ENCODE measurements at places on chromosomes 11 and 22.

GRCh38 chr11:96949464-96949863, 559.7 kb downstream of the JRKL start:
- no peak for DNase-seq

DNA sequence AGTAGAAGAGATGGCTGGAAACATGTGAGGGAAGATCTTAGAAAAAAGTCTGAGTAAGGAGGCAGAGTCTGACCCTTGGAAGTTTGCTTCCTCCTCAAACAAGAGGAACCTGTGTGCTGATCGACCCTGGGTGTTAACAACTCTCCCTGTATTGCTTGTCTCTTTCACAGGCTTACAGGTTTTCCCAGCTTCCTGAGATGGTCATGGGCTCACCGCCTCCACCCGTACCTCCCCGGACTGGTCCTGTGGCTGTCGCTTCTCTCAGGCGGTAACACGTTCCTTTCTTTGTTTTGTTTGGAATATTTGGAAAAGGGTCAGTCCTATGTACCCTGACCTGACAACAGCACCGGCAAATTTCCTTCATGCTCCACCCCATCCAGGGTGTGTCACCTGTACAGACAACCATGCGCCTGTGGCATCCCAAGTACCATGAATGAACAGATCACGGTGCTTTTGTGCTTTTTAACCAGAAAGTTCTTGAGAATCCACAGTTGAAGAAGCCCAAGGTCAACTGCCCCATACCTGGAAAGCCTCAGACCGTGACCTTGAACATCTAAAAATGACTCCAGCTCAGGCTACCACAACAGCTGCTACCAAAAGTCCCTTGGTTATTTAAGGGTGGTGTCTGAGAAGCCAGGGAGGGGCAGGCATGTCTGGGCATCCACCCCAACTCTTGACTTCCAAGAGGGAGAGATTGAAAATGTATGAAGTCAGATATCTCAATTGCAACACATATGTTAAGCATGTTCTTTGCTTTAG, 44.6 kb downstream of the C11orf91 start:
- DNase-seq: no peak

DNA sequence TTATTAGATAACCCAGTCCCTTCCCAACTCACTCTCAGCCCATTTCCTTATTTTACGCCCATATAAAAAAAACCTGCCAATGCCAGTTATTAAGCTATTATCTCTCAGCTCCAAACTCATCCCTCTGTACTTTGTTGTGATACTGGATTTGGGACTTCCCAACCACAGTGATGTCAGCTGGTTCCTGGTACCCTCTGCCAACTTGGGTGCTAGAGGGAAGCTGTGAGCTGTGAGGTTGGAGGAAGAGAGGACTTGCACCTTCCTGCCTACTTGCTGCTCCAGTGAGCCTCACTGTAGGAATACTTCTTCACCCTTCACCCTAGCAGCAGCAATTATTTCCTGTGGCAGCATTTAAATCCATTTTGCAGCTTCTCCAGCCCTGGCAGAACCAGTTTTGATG, 19.2 kb upstream of the CSF2RB start:
- no peak for DNase-seq

DNA sequence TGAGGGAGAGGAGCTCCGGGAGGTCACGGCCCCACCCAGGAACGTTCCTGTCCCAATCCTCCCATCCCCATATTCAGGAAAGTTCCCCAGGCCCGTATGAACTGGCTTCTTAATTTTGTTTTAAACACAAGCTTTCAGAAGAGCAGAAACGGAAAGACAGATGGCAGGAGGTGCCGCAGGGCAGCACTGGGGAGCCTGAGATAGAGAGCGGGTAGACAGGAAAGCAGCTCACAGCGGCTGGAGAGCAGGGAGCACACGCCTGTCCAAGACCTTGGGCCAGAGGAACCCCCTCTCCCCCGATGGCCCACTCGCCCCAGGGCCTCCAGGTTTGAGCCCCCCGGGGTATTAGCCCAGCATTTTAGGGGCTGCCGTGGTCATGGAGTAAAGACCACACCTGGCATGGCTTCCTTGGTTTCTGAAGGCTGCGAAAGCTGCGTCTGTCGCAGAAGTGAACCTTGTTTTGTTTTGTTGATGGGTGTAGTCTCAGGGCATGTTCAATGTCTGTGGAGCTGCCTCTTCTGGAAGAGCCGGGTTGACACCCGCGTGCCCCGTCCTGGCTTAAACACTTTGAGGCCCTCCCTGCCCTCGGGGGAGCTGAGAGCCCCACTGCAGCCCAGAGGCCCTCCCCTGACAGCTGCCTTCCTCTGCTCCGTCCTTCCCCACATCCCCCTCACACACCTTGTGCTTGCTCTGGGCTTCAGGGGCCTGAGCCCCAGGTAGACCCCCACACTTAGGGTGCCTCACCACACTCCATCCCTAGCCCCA, 17.9 kb upstream of the KCNQ1OT1 start:
- DNase-seq: no peak

GRCh38 chr11:75954039-75954438, 139.0 kb downstream of the UVRAG start:
- DNase-seq: no peak

DNA sequence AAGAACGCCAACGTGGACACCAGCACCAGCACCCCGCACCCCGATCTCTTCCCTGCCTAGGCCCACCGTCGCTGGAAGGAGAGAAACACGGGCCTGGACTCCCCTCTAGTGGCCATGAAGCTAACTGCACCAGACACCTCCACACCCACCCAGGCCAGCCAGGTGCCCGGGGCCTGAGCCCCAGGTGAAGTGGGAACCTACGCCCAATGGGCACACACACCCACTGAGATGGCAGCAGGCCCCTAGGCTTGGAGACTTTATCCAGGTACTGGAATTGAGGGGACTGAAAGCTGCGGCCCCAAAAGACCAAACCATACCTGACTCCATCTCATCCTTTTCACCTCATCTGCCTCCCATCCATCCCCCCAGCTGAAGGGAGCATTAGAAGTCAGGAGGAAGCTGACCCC, 81.0 kb downstream of the BUD13 start:
- peak; percentile 32 for DNase-seq

DNA sequence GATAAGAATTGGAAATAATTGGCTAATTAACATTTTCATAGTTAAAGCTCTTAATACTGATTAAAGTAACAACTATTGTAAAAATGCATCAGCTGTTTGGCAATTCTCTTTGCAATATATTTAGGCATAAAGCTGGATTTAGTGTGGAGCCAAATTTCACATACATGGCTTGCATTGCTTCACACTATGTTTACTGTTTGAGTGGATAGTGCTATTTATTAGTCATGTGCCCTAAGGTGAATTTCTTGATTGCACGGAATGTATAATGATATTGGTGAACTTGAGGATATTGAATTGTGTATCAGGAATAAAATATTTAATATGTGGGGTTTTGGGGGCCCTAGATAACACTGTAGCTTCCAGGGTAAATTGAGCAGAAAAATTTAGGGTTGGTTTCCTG, 100.9 kb downstream of the AASDHPPT start:
- DNase-seq: no peak

DNA sequence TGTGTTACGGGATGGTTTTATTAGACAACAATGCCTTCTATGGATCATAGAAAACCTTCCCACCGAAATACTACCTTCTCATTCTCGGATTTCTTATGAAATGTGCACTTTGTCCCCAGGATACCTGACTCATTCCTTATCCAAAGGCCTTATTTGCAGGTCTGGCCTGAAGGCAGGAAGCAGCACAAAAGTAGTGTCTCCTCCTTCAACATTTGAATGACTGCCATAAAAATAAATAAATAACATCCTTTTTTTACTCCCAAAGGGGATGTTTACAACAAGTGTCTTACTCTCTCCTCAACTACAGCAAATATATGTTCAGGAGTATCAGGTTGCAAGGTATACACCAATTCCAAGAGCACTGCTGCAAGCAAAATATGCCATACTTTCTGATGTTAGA, 41.6 kb upstream of the PAK1 start:
- no peak for DNase-seq

Data from stimulated activated CD8-positive, alpha-beta memory T cell treated with anti-CD3 and anti-CD28 coated beads, Interleukin-12 subunit alpha, Interleukin-12 subunit beta, amount 100 ng/mL, for 1 hour (primary cell).